ENCODE measurements at places on chromosomes 16 and 17.

- DNase-seq = no peak
These were observed 23.6 kb upstream of the PLLP start for GRCh38 chr16:57308041-57308440.

DNA sequence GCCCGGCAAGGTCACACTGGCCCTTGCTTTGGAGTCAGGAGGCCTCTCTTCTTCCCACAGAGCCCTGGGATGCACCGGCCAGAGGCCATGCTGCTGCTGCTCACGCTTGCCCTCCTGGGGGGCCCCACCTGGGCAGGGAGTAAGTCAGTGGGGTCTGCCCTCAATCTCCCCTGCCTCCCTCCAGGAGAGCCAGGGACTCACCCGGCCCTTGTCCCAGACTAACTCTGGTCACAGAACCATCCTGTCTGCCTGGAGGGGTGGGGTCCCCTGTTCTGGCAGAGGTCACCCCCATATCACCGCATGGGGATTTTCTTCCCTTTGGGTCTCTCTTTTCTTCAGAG lies 222 bp downstream of the ZG16B start:
- DNase-seq = no peak

- no peak for DNase-seq
These were observed 13.4 kb downstream of the ITPRIPL2 start for GRCh38 chr16:19127205-19127604.

DNA sequence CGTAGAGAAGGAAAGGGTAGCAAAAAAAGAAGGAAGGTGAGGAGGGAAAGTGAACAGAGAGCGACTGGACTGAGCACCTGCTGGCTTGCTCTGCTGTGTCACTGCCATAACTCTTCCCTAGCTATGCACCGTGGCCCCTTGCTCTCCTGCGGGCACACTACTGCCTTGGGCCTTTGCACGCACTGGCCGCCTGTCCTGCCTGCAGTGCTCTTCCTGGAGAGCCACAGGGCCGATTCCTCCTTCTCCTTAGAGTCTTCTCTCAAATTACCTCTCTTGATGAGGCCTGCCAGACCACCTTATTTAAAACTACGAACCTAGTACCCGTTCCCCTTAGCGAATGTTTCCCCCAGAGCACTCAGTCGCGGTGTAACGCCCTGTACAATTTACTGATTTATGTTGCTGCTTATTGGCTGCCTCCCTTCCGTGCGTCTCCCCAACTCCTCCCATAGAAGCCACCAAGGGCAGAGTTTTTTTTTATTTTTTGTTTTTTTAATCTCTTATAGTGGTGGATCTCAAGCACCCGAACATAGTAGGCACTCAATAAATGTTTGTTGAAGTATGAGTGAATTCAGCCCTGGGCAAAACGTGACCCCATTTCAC lies 70.3 kb downstream of the RAI1 start:
- no peak for DNase-seq

GRCh38 chr17:19264681-19265080 lies 27.5 kb downstream of the EPN2 start:
- DNase-seq = peak; percentile 57

GRCh38 chr16:79509211-79509631 lies 91.3 kb downstream of the MAF start:
- no peak for DNase-seq

DNA sequence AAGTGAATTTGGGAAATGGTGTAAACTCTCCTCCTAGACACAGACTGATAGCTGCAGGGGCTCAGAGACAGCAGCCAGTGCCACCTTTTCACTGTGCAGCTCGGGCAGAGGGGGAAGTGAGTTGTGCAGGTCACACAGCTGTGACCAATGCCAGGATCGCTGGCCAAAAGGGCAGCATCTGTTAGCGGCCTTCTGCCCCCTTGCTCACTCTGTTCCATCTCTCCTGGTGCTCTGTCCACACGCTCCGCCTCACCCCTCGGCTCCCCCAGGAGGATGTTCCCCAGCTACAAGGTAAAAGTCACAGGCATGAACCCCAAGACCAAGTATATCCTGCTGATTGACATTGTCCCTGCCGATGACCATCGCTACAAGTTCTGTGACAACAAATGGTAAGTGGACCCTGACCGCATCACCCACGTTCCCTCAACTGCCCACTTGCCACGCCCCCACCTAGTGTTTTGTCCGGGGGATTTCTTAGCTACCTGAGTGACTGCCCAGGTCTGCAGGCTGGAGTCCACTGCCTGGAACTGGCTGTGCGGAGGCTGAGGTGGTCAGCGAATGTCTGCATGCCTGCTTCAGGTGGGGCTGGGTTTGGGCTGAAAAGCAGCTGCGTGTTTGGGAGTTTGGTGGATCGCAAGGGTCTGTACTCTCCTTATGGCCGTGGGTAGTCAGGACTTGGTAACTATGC lies 13.5 kb downstream of the TBX4 start:
- no peak for DNase-seq

- DNase-seq = no peak
These were observed 104.6 kb downstream of the RPTOR start for GRCh38 chr17:80649200-80649644.

GRCh38 chr16:54402270-54402669 lies 115.7 kb upstream of the IRX3 start:
- DNase-seq = no peak
